ENCODE measurements at places on chromosomes 7 and 10.

DNA sequence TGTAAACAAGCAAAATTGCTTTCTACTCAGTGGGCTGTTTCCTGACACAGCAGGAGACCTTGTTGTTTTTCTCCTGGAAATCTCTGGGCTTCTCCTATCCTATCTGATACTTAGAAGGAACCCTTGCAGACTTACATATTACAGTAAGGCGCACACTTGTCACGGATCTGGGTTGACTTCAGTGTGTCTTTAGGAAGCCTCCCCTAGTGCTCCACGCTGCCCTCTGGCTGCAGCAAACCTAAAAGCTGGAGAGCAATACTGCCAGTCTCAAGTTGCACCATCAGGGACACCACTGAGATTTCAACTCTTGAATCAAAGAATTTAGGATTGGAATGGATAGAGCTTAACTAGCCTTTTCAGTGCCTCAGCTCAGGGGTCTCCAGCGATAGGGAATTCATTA is 495.3 kb downstream of the LRMDA start:
- DNase-seq: no peak

- no peak for DNase-seq
Measured at GRCh38 chr10:48803801-48804584, 119.3 kb downstream of the WDFY4 start.

- DNase-seq: no peak
Measured at GRCh38 chr7:123944395-123944794, 19.4 kb downstream of the SPAM1 start.

DNA sequence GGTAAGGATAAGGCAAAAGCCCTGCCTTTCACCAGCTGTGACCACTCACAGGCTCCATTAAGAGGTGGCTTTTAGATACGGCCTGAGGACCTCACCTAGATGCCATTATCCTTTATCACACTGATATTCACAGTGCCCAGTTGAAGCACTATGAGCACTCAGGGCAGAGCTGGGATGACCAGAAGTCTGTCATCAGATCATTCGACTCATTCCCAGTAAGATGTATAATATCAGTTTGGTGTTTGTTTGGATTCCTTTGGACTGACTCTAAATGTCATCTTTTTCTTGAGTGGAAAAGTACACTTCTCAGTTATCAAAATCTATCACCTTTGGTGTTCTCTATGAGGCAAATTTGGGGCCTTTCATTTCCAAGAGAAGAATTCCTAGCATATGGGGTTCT is 18.7 kb downstream of the CCDC136 start:
- DNase-seq: no peak

DNA sequence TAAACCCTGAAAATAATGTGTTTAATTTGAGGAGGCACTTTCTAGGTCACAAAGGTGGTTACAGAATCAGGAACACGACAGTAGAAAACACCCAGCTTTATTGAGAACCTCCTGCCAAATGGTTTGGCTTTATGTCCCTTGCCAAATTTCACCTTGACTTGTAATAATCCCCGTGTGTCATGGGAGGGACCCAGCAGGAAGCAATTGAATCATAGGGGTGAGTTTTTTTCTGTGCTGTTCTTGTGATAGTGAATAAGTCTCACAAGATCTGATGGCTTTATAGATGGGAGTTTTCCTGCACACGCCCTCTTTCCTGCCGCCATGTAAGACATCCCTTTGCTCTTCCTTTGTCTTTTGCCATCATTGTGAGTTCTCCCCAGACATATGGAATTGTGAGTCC is 193.8 kb upstream of the KLF6 start:
- DNase-seq: no peak

- DNase-seq: no peak
Measured at GRCh38 chr10:120011359-120012130, 119.0 kb downstream of the SEC23IP start.
